ENCODE measurements at places on chromosomes 6 and 20. TPM values are rescaled to one million over a fixed set of nuclear protein-coding genes. Genes with fewer than 3 reads are reported as not detected.

DNA sequence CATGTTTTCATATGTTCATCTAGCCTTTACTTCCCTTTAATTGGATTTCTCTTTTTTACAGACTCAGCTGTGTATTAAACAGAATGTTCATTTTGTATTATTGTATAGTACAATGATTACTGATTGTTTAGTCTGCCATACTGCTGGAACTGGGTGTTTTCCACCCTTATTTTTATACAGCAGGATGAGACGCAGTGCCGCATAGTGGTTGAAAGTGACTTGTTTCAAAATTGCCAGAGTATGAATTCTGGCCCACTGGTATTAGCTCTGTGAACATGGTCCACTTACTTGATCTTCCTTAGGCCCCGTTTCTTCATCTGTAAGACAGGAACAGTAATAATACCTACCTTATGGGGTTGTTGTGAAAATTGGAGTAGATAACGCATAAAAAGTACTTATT, 22.1 kb downstream of the AFDN start:
- no peak for DNase-seq

GRCh38 chr6:7207720-7208119, 100.0 kb downstream of the RREB1 start:
- no peak for DNase-seq

RSPO4 gene
- not detected for total RNA-seq

GCM1 gene
- total RNA-seq = not detected

DNA sequence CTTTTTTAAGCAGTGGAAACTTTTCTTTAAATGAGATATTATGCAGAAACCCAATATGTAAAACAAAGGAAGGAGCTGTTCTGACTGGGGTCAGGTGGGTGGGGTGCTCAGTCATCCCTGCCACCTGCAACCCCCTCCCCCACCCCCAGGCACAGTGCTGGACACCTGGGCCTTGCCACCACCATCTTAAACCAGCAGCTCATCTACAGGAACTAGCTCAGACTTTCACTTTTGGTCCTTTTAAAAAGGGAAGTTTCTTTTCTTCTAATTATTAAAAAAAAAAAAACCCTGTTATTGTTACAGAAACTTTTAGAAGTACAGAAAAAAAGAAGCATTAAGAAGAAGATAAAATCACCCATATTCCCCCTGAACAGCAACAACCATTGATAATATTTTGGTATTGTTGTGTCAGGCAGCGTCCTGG, 37.1 kb downstream of the PPP1R16B start:
- DNase-seq = no peak

TFAP2D gene
- not detected for total RNA-seq

Data from breast epithelium (tissue), 4 donors.